ENCODE measurements at places on chromosomes 4 and X.

- no peak for DNase-seq
Observed at GRCh38 chr4:76634220-76634619, 199.2 kb downstream of the SHROOM3 start.

DNA sequence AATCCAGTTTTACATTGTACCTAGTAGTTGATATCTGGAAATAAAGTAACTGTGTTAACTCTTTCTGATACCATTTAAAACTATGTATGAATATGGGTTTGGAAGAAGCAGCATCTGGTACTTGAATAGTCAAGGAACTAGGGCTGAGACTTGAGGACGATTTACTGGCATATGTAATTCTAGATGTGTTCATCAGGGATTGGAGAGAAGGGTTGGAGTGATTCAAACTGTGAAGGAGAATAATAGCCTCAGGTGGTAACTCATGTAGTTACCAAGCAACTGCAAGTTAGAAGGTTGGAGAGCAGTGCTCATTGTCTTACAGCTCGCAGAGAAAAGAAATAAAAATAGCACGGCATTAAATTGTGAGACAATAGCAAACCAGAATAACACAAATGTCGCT lies 29.5 kb upstream of the TXLNG start:
- no peak for DNase-seq

DNA sequence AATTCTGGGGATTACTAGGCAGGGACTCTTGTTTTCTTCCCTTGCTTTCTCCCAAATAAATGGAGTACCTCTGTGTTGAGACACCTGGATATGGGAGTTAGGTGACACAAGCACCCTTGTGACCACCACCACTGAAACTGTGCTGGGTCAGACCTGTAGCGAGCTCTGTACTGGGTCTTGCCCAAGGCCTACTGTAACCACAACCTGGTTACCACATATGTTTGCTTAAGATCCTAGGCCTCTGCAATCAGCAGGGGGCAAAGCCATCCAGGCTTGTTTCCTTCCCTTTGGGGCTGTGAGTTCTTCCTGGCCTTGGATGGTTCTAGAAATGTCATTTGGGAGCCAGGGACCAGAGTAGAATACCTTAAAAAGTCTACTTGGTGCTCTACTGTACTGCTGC lies 49.4 kb downstream of the LPAR4 start:
- DNase-seq: no peak

DNA sequence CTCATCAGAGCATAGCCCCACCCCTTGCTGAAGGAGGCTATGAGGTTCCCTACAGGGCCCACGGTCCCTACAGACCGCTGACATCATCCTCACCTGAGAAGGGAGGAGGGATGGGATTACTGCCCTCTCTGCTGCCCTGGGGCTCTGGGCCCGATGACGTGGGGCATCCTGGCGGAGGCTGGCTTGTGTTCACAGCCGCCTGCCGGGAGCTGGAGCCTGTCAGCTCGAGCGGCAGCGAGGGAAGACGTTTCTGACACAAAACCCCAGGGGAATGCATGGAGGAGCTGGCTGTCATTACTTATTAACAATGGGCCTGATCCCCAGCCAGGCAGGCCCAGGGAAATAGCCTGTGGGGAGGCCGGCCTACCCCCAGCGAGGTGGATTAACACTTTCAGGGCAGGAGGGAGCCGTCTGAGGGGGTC lies 106.6 kb upstream of the ATP6AP2 start:
- DNase-seq: no peak

DNA sequence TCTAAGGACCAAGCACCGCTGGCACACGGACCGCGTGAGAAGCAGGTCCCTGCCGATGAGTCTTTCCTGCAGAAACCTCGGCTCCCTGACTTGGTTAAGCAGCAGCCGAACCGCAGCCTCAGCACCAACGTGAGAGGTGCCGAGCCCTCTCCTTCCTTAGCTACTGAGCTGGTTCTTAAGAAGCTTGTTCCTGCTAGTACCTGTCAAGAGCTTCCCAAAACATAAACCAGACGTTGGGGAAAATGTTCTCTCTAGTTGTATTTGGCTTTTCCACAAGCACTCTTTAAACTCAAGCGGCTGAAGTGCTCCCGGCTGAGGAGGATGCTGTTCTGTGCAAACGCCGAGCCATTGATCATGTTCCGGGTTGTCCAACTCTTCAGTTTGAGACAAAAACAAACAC lies 29.3 kb upstream of the TLR3 start:
- no peak for DNase-seq

DNA sequence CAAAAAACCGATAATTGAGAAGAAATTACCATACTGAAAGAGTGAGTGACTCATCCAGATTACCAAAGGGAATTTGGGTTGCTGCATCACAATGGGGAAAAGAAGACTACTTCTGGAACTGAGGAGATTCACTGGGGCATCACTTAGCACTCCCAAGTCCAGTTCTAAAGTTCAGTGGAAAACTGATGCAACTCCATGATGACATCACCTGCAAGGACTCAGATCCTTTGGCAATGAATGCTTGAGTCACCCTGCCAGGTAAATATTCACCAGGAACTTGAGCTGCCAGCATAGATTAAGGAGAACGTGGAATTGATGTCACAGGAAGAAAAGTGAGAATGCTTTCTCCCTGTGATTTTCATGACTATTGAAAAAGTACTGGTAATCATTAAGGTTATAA lies 32.0 kb upstream of the SMIM10L2A start:
- no peak for DNase-seq

- DNase-seq: peak; percentile 37
Observed at GRCh38 chr4:77193511-77194102, 36.6 kb downstream of the CCNG2 start.

GRCh38 chrX:16855363-16856075 lies 14.6 kb downstream of the RBBP7 start:
- DNase-seq: no peak

GRCh38 chr4:5084911-5085475 lies 33.7 kb downstream of the STK32B start:
- DNase-seq: no peak

- DNase-seq: no peak
Observed at GRCh38 chrX:136636121-136636520, 11.8 kb upstream of the CD40LG start.

DNA sequence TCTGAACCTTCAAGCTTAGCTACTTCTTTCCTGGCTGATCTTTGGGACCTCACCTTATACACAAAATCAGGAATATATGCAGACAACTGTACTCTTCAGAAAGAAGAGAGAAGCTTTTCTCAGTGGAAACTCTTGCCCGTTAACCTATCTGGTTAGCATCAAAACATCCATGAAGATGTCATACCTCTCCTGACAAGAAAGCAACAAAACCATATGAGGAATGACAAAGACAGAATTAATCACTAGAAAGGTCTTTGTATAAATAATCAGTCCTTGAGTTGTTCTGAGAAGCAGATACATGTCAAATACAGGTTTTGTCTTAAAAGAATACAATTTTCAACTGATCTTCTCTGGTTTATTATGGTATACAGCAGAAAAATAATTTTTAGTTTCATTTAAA lies 130.8 kb downstream of the FAT4 start:
- no peak for DNase-seq

DNA sequence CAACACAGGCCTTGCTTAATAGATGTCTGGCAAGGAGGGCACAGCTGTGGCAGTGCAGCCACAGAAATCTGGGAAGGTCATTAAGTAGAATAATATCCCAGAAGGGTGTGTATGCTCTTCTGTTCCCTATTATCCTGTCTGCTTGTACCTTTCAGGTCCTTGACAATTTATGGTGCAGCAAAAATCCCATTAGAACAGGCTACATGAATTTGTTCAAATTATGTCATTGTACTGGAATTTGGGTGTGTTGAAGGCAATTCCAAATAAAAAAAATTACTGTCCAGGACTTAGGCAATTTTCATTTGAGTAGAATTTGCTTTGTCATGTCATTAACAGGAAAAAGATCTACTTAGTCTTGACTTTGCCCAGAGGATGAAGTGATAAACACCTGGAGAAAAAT lies 192.1 kb downstream of the IDS start:
- DNase-seq: no peak

DNA sequence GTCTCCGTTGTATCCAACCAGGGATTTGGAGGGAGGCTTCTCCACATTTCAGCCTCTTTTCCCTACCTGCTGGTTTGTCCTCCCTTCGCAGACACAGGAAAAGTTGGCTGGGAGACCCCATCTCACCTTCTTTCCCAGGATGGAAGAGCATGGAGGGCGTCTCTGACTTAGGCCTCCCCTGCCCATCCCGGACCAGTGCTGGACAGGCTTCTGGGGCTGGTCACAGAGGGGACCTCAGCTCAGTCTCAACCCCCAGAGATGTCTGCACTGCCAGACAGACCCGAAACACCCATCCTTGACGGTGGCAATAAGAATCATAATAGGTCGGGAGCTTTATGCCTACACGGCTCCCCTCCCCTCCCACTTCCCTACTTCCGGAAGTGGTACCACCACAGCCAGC lies 1.6 kb downstream of the WFS1 start:
- no peak for DNase-seq

DNA sequence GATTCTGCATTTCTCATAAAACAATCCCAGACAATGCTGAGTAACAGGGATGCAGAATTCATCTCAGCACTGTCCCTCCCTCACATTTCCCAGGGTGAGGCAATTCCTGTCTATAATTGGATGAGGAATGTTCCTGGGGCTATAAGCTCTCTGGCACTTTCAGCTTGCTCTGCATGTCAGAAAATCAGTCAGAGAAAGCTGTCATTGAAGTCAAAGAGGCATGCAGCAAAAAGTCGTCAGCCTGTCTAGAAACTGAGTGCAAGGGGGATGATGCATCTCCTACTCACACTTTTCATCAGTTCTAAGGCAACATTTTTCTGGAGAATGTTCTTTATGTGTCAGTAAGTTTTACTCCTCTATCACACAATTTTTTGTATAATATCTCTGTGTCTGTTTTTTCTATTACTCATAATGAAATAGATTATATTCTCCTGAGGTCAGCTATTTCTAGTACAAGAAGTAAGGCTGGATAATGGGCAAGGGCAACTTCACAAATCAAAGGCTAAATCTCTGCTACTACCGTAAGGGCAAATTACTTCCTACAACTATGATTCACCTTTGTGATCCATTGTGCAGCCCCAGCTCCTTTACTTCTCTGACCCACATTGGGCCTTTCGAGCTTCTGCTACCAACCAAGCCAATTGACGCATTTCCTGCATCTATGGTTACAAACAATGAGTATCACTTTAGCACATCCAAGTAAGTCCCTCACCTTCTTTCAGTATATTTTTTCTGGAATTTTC lies 56.0 kb downstream of the TASL start:
- DNase-seq: no peak

- no peak for DNase-seq
Observed at GRCh38 chr4:121706595-121707021, 9.8 kb upstream of the ANXA5 start.

GRCh38 chr4:82850684-82851083 lies 40.3 kb downstream of the SEC31A start:
- DNase-seq: no peak

GRCh38 chrX:17994429-17994828 lies 133.3 kb upstream of the RAI2 start:
- no peak for DNase-seq

- DNase-seq: no peak
Observed at GRCh38 chr4:76058888-76059426, 15.6 kb upstream of the ART3 start.

- DNase-seq: no peak
Observed at GRCh38 chr4:189548484-189549125, 392.1 kb upstream of the FRG1 start.

GRCh38 chr4:89708903-89709421 lies 128.0 kb downstream of the SNCA start:
- no peak for DNase-seq

- DNase-seq: no peak
Observed at GRCh38 chrX:69182818-69183380, 17.6 kb upstream of the PJA1 start.

- DNase-seq: peak; percentile 51
Observed at GRCh38 chr4:5361968-5362367, 310.7 kb downstream of the STK32B start.

GRCh38 chr4:10089346-10089745 lies 27.3 kb downstream of the WDR1 start:
- DNase-seq: no peak

GRCh38 chr4:25439918-25440477 lies 62.9 kb downstream of the ANAPC4 start:
- DNase-seq: peak; percentile 2

- no peak for DNase-seq
Observed at GRCh38 chr4:5383191-5383980, 325.0 kb downstream of the EVC2 start.

GRCh38 chr4:40379248-40379647 lies 44.1 kb downstream of the CHRNA9 start:
- no peak for DNase-seq

DNA sequence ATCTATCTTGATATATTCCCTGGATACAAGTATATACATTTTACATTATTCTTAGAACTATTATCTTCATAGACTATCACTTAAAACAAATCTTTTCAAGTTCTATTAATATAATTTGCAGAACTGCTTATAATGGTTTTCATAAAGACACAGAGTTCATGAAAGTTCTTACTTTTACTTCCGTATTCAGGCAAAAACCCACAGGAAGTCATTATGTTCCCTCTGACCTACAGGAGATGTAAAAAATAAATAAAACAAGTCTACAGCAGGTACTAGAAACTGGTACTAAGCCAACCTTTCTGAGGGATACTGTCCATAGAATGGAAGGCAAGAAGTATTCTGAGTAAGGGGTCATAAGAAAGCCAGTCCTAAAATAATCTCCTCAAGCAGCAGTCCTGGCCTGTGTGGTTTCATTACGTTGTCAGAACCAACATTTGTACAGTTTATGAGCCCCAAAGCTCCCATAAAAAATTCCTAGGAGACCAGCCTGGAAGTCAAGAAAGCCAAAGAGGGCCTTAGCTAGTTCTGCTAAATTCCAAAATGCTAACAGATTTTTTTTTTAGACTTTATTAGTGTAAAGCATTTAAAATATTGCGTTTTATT lies 68.6 kb downstream of the CAMK2D start:
- DNase-seq: no peak

DNA sequence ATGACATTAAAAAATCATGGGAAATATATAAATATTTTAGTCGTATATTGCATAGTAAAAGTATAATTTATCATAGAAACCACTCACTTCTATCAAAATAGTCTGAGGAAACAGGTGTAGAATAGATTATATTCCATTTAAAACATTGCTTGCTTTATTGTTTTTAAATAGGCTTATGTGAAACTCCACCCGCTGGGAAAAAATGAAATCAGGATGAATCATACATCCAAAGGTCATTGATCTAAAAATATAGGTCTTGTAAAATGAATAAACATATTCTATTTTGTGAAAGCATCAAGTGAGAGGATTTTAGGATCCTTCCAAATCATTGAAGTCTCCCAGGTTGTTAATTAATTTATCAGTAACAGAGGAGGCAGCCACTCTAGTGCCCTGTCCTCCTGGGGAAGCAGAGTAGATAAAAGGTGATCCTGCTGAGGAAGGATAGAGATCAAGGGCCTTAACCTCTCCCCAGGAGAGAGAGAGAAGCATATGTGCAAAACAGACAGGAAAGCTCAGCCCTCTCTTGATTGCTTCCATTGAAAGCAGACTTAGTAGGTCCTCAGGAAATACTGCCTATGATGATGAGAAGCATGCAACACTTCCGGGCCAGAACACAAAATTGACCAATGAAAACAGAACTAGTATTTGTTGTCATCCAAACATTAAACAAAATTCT lies 96.8 kb upstream of the MAP9 start:
- DNase-seq: no peak

Data from hematopoietic multipotent progenitor cell (in vitro differentiated cells).